ENCODE measurements at places on chromosomes 2 and 18. TPM values are rescaled to one million over a fixed set of nuclear protein-coding genes. Genes with fewer than 3 reads are reported as not detected.

Gene PRSS56
- not detected for total RNA-seq

Gene ALPP
- total RNA-seq, result not detected

Gene CD8B2
- not detected for total RNA-seq

Gene MOGAT1
- total RNA-seq, result not detected

Gene FOXD4L1
- 0.14 TPM for total RNA-seq

Gene TFCP2L1
- under 0.01 TPM for total RNA-seq

Gene KCNF1
- total RNA-seq, result not detected

Gene SCYGR4
- total RNA-seq, result not detected

Gene ARHGAP15
- total RNA-seq, result not detected

Gene ABCA12
- not detected for total RNA-seq

Gene LYG2
- total RNA-seq, result not detected

Gene IL36A
- not detected for total RNA-seq

Gene CERKL
- total RNA-seq, result 0.14 TPM

Gene PROKR1
- not detected for total RNA-seq

Gene MPPE1
- 23.0 TPM for total RNA-seq

Gene POLR1B
- 23.8 TPM for total RNA-seq

Gene ZNF385B
- not detected for total RNA-seq

Gene PIGN
- 30.4 TPM for total RNA-seq

Gene RPE
- total RNA-seq, result 105 TPM

Gene RPL37A
- total RNA-seq, result 596 TPM

Gene UGT1A10
- total RNA-seq, result 0.22 TPM

Gene HS1BP3
- 46.8 TPM for total RNA-seq

Gene TMEM198
- total RNA-seq, result 1.1 TPM

Gene MRO
- not detected for total RNA-seq

Gene SERPINB4
- total RNA-seq, result 0.14 TPM

Gene FOXI3
- not detected for total RNA-seq

Gene IL1RL1
- total RNA-seq, result 0.22 TPM

Gene PSMD14
- 156 TPM for total RNA-seq

Gene MRPL30
- 25.6 TPM for total RNA-seq

Gene REEP1
- total RNA-seq, result not detected

Gene LYPD6
- 12.0 TPM for total RNA-seq

Gene FHL2
- total RNA-seq, result 260 TPM

Gene LRATD1
- total RNA-seq, result not detected

Gene C1QL2
- not detected for total RNA-seq

Gene PLEKHH2
- total RNA-seq, result 1.1 TPM

Gene TANK
- 92.8 TPM for total RNA-seq

Gene CAPN13
- total RNA-seq, result not detected

Gene ABCG8
- total RNA-seq, result not detected

Gene DSG4
- total RNA-seq, result not detected

Gene SERPINB12
- total RNA-seq, result not detected

Measured in placental pericyte (primary cell).